ENCODE measurements at places on chromosomes 4 and X. TPM values are rescaled to one million over a fixed set of nuclear protein-coding genes. Genes with fewer than 3 reads are reported as not detected.

- DNase-seq = peak; percentile 26
Measured at GRCh38 chr4:113540859-113541258, 220.7 kb downstream of the CAMK2D start.

DNA sequence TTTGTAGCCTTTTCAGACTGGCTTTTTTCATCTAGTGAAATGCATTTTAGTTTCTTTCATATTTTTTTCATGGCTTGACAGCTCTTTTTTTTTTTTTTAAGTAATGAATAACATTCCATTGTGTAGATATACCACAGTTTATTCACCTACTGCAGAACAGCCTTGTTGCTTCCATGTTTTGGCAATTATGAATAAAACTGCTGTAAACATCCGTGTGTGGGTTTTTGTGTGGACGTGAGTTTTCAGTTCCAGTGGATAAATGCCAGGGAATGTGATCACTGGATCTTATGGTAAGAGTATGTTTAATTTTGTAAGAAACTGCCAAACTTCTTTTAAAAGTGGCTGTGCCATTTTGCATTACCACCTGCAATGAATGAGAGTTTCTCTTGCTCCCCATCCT is 160.8 kb downstream of the SOWAHB start:
- no peak for DNase-seq

CXCL3 gene
- 1.9 TPM for total RNA-seq

UCP1 gene
- not detected for total RNA-seq

FGF16 gene
- total RNA-seq = not detected

DNA sequence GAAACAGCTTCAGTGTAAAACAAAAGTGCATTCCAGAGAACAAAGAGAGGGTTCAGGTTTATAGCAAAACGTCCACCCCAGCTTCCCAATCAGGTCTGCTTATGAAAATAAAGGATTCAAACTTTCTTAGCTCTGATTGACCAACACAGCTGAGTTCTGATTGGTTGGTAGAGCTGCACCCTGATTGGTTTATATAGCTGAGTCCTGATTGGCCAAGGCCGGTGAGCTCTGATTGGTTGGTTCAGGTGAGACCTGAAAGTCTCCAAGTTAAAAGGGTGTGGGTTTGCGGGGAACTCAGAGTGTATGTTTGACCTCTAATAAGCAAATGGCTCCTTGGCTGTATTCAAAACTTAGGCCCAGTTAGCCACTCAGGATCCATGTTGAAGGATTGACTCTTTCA is 20.9 kb downstream of the CLRN2 start:
- peak; percentile 19 for DNase-seq

- no peak for DNase-seq
Measured at GRCh38 chr4:146846882-146847281, 98.8 kb downstream of the TTC29 start.

NAP1L3 gene
- total RNA-seq = not detected

- DNase-seq = no peak
Measured at GRCh38 chr4:128468123-128468989, 180.7 kb upstream of the PGRMC2 start.

GRCh38 chr4:53847965-53848364 is 216.4 kb downstream of the CHIC2 start:
- no peak for DNase-seq

DNA sequence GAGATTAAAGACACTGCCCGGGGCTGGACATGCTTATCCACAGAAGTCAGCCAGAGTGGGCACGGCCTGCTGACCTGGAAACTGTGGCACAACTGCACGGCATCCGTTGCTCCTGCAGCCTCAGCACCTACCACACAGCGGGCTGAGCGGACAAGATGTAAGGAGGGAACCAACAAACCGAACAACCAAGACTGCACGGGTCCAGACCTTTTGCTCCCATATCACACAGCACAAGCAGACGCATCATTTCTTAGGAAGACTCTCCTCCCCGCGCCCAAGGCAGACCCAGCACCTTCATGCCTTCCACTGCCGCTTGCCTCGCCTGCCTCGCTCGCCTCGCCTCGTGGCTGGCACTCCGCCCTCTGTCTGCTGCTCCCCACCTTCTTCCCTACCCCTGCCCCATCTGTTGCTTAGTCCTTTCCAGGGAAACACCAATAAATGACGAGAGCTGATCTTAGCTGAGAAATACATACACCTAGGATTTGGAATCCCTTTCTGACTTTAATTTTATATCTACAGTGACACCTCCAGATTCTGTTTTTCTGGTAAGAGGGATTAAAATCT is 79.0 kb downstream of the AFAP1 start:
- DNase-seq = no peak

CFAP47 gene
- total RNA-seq = not detected

F9 gene
- not detected for total RNA-seq

- DNase-seq = peak; percentile 78
Measured at GRCh38 chrX:107676559-107677378, 48.5 kb downstream of the PRPS1 start.

LRCH2 gene
- not detected for total RNA-seq

- no peak for DNase-seq
Measured at GRCh38 chr4:118973295-118973694, 84.6 kb downstream of the SYNPO2 start.

GRCh38 chr4:94766856-94767255 is 9.1 kb downstream of the BMPR1B start:
- no peak for DNase-seq

MAGEA6 gene
- 0.57 TPM for total RNA-seq

PDHA1 gene
- total RNA-seq = 195 TPM

- DNase-seq = peak; percentile 52
Measured at GRCh38 chr4:173167758-173168395, 734 bp upstream of the GALNT7 start.

- DNase-seq = no peak
Measured at GRCh38 chrX:5733501-5733900, 495.2 kb downstream of the NLGN4X start.

Data from HCT116 (cell line).